ENCODE measurements at places on chromosomes 12 and 14. TPM values are rescaled to one million over a fixed set of nuclear protein-coding genes. Genes with fewer than 3 reads are reported as not detected.

BHLHE41 gene
- total RNA-seq, result 6.4 TPM

TRIM9 gene
- 16.0 TPM for total RNA-seq

FGF23 gene
- not detected for total RNA-seq

SDR9C7 gene
- not detected for total RNA-seq

PMEL gene
- total RNA-seq, result 1.3 TPM

SELPLG gene
- 6.7 TPM for total RNA-seq

VASH1 gene
- total RNA-seq, result 7.3 TPM

LTA4H gene
- 66.8 TPM for total RNA-seq

DNA sequence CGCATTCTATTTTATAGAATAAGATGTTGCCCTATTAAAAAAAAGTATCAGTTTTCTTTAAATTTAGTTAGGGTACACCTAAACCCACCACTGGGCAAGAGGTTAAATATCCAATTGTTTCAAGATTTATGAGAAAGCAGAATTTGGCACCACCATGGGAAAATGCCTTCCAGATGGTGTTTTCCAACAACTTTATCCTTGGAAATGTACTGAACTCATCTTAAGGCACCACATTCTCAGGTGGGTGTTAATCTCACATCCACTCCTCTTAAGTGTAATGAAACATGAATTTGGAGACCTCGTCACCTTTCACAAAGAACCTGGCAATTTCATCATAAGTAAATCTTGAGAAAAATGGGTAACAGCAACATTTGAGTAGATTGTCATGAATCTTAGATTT, 13.1 kb downstream of the CBX5 start:
- no peak for DNase-seq

DNA sequence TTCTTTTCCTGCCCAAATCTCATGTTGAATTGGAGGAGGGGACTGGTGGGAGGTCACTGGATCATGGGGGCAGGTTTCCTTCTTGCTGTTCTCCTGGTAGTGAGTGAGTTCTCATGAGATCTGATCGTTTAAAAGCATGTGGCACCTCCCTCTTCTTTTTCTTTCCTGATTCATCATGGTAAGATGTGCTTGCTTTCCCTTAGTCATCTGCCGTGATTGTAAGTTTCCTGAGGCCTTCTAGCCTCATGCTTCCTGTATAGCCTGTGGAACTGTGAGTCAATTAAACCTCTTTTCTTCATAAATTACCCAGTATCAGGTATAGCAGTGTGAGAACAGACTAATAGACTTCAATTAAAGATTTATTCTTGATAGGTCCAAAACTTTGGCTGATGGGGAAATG, 83.5 kb downstream of the CAND1 start:
- DNase-seq, result no peak

DNA sequence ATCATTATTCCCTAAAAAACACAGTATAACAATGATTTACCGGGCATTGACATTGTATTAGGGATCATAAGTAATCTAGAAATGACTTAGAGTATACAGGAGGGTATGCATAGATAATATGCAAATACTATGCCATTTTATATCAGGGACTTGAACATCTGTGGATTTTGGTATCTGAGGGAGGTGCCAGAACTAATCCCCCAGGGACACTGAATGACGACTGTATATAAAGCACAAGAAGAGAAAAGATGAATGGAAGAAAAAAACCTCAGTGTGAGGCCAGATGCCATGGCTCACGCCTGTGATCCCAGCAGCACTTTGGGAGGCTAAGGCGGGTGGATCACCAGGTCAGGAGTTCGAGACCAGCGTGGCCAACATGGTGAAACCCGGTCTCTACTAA, 25.5 kb upstream of the COX6A1 start:
- DNase-seq, result no peak

DNA sequence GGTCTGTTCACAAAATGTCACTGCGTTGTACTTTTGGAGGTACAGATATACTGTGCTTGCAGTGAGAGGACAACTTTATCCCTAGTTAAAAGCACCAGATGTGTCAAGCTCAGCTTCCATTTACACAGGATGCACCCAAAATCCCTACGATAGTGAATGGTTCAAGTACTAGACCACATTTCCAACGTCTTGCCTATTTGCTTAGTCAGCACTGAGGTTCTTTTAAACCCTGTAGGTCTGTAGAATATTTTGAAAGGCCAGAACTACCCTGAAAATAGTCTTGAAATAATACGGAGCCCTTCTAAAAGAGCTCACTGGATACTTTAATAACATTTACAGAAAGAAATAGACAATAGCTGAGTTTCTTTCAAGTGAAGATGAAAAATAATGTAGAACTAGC, 466.1 kb downstream of the FUT8 start:
- no peak for DNase-seq

DNA sequence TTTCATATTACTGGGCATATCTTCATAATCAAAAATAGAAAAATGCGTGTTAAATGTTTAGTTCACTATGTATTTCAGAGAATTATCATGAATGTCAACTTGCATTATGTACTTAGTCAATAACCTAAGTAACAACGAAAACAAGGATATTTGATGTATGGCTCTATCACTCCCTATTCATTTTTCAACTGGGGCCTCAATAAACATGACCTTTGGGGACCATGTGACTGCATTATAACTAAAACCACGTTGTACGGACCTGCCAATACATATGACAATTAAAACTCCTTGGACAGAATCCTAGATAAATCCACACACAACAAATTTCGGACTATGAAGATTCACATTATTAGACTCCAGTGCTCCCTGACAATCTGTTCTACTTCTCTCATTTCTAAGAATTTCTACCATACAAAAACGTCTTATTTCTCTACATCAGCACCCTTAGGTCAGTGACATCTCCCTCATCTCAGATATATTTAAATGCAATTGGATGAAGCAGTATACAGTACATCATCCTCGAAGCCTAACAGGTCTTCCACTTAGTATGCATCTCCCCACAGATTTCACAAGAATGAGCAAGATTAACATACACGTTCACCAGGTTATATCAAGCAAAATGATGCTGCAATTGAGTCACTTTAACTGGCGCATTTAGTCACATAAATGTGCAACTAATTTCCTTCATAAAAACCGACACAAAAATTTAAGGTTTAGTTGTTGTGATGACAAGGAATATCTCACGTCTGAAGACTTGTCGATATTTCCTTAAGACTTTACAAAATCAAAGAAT, 1.5 kb downstream of the UBE2N start:
- no peak for DNase-seq

- DNase-seq, result no peak
Observed at GRCh38 chr12:21962236-21962635, 21.0 kb upstream of the ABCC9 start.

DNA sequence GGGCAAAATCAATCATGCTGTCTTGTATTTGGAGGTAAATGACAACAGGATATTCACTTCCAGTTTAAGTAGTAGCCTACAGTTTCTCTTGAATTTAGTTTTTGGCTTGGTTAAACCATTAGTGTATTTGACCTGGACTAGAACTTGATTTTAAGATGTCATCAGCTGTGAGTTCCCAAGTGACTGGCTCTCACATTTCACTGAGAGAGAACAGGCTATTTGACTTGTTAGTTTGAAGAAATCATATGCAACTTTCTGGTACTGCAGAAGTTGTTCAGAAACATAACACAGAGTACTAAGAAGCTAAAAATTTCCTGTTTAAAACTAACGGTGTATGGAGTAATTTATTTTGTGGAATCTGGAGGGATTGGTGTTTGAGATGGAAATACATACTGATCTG, 22.3 kb downstream of the MNAT1 start:
- no peak for DNase-seq

- DNase-seq, result no peak
Observed at GRCh38 chr12:121428883-121429282, 29.0 kb downstream of the RNF34 start.

DNA sequence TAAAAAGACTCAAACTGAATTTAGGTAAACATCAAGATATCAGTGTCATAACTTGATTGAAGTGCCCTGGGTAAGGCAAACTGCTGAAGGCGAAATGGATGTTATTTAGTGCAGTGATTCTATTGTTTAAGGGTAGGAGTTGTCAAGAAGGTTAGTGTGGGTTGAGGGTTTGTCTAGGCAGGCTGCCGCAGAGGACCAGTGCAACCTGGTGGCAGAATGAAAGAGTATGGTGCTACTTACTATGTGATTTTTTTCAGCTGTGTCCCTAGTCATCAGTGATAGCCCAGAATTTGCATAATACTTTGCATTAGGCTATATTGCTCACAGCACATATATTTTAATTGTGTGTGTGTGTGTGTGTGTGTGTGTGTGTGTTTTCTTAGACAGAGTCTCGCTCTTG, 1127.0 kb downstream of the GALC start:
- DNase-seq, result no peak

DNA sequence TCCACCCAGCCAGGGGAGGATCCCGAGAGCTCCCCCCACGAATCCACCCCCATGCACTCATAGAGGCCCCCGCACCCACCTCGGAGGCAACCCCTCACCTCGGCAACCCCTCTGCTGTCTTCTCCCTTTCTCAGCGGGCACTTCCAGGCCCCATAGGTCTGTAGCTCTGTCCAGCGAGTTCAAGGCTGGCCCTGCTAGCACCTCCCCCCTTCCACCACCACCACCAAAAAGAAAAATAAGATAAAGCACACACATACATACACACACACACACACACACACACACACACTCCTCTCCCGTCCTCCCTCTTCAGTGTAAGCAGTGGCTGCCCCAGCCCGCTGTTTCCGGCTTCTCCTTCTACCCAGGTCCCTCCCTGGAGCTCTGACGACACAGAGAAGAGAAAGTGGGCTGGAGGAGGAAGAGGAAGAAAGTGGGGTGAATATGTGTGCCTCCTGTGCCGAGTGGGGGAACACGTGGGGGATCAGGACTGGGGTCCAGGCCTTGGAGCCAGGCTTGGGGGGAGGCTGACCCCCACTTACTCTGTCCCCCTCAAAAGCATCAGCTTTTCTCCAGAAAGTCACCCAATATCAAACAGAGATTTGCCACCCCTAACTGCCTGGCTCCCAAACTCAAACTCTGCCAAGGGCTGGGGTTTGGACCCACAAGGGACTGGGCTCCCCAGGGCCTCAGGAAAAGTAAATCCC, at the start of gene STAT6:
TSS of gene STAT6 (minus strand) at position 332 of the 704 bp plus-strand sequence. CDS start 3,084 bp downstream, outside the sequence.
- peak; percentile 94 for DNase-seq

GRCh38 chr14:51044961-51045360, 49.9 kb downstream of the TRIM9 start:
- no peak for DNase-seq

- DNase-seq, result no peak
Observed at GRCh38 chr14:60735416-60735815, 855 bp downstream of the MNAT1 start.

GRCh38 chr14:77520555-77520954, 21.9 kb upstream of the ISM2 start:
- no peak for DNase-seq

DNA sequence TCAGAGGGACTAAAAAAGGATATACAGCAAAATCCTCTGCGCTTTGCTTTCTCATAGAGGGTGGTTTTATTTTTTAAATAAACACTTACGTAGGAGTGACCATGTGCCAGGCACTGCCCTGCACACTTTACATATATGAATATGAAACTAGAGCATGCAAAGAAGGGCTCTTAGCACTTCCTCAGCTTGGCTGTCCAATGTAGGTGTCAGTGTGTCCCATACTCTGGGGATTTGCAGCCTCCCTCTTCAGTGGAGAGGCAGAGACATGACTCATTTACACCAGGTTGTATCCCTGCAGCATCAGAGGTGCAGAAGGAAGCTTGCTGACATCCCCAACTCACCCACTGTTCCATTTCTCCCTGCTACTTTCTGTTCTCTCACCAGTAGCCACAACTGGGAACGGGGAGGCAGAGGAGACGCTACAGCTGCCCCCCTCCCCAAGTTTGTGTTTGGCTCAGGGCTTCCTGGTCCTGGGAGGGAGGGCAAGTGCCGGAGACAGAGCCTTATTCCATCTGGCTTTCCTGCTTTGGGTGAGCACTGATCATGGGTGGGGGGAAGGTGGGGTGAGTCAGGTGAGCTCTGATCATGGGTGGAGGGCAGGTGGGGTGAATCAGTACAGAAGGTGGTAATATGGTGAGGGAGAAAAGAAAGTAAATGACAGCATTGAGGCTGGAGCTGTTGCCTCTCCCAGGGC, 4.9 kb upstream of the KRT5 start:
- DNase-seq, result no peak

GRCh38 chr14:49863487-49864281, 11.1 kb upstream of the NEMF start:
- DNase-seq, result no peak

- DNase-seq, result no peak
Observed at GRCh38 chr12:69949311-69950002, 124.4 kb downstream of the MYRFL start.

- DNase-seq, result no peak
Observed at GRCh38 chr14:103257211-103257962, 76.7 kb upstream of the EIF5 start.

DNA sequence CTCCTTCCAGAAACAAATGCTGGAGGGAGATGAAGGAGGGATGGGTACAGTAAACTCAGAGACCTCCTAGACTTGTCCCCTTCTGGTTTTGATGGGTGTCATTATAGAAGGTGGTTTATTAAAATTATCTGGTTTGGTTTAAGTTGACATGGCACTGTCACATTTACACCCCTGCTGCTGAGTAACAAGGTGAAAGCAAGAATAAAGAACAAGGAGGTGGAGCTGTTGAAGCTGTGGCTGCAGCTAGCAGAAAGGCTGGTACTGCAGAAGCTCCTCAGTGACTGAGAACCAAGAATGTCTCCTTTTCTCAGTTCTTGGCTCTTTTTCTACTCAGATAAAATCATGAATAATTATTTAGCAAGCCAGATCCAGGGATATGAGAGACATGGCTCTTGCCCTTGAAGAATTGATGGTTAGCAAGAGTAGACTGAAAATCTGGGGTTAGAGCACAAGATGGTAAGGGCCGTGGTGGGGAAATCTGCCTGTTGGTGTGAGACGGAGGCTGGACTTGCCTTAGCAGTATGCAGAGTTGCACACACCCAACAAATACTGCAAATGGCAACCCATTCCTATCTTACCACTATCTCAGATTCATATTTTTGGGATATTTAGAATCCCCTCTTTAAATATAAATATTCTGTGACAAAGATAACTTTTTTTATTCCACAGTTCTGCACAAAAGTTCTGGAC, at the start of gene GZMH:
TSS of gene GZMH (minus strand) at position 31 of the 690 bp plus-strand sequence. CDS start 72 bp downstream, outside the sequence.
- DNase-seq, result no peak

GRCh38 chr12:42923583-42923982, 334.0 kb upstream of the PRICKLE1 start:
- DNase-seq, result no peak

DNA sequence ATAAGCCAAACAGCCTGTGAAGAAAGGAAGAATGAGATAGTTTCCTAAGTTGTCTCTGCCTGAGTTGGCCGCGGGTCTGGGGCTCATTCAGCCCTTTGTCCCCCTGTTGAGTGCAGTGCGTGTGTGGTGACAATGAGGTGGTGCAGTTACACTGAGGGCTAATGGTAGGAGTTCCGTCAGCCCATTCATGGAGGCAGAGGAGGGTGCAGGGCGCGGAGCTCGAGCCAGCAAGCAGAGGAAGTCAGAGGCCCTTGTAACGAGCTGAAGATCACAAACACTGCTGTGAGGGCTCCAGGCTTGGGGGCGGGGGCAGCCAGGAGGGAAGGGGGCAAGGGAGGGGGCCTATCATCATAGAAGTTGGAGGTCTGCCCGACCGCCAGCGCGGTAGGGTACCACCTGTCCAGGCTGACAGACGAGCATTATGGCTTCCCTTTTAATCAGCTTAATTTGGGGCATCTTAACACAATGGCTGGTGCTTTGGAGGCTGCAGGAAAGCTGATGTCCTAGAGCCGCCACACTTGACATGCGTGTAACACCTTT, 20.5 kb downstream of the CCND2 start:
- DNase-seq, result no peak

- DNase-seq, result no peak
Observed at GRCh38 chr14:58777541-58777979, 139.8 kb downstream of the DACT1 start.

- no peak for DNase-seq
Observed at GRCh38 chr12:29044799-29045198, 104.3 kb upstream of the FAR2 start.

Data from sigmoid colon (tissue), 7 donors.